ENCODE measurements at places on chromosomes 16 and 17.
A peak's percentile ranks its signal among the peaks of the same experiment; 100 is the strongest.

DNA sequence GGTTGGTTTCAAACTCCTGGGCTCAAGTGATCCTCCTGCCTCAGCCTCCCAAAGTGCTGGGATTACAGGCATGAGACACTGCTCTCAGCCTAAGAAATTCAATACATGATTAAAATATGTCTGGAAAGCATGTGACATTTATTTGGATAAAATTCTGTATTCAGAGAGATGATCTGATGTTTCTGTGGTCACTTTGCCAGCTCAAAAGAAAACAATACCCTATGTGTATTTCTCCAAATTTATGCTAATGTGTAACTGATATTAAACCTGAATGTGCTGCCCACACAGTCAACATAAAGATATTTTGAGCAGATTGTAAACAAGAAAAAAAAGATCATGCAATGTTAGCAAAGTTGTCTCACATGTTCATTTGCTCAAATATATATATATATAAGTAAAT is 16.7 kb downstream of the C17orf67 start:
- no peak for DNase-seq

GRCh38 chr16:106623-107324 is 28.7 kb downstream of the MPG start:
- peak; percentile 89 for DNase-seq

DNA sequence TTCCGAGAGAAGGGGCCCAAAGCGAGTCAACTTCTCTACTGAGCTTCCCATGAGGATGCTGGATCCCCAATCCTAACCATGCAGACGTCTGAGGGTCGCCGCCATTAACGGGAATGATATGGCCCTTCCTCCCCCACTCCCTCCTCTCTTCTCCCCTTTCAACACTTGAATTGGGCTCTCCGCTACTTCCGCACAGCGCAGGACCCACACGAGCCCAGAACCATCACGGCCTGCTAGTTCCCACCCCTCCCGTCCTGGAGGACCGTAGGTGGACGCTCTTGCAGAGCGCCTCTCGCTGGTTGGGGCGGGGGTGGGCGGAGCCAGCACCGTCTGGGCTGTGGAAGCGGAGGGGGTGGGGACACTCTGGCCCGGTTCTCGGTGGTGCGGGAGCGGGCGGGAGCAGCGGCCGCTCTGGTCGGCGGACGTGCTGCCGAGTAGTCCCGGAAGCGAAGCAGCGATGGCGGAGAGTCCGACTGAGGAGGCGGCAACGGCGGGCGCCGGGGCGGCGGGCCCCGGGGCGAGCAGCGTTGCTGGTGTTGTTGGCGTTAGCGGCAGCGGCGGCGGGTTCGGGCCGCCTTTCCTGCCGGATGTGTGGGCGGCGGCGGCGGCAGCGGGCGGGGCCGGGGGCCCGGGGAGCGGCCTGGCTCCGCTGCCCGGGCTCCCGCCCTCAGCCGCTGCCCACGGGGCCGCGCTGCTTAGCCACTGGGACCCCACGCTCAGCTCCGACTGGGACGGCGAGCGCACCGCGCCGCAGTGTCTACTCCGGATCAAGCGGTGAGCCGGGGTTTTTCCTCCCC is at the start of gene UBE2Z:
TSS of gene UBE2Z (plus strand) at position 361 of the 797 bp plus-strand sequence. CDS start at position 458, 97 bp downstream.
- peak; percentile 97 for DNase-seq

DNA sequence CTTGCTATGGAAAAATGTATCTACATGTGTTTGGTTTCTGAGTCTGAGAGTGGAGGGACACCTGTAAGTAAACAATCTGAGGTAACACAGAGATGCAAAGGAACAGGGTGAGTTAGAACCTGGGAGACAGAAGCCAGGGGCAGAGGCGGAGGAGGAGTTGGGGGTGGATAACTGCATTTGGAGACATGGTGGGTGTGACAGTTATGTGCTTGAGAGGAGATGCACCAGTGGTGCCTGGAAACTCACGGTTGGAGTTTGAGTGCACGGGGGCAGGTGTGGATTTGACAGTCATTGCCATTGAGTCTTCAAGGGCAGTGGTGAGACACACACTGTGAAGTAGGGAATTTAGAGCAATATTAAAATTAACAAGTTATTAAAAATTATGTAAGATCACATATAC is 6.5 kb downstream of the NUP93 start:
- no peak for DNase-seq

DNA sequence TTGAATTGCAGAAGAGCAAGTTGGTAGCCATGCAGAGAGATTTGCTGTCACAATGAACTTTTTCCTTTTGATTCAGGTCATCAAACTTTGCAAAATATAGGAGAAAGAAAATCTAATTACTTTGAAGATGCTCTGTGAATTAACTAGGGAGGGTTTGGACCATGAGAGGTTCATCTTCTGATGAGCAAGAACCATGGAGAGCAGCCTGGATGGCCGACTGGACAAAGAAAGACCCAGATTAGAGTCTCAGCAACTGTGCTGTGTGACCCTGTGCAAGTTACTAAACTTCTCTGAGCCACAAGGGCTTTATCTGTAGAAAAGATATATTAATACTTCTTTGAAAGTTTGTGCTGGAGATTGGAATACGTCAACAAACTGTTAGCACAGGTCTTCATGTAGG is 122.6 kb upstream of the ADAMTS18 start:
- DNase-seq, result no peak

DNA sequence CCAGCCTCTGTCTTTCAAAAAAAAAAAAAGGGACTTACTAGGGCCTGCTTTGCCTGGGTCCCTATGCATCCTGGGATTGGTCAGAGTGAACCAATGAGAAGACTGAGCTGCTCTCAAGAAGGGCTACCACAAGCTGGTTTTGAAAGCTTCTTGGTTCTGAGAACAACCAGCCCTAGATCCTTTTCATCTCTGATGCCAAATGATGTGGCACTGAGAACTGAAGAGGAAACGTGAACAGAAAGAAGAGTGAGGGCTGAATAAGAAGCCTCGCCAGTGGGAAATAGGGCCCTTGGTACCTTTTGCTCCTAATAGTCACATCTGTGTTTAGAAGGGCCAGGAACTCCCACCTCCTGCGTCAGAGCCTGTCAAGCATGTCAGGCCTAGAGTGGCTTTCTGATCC is 10.7 kb downstream of the TACO1 start:
- DNase-seq, result no peak

DNA sequence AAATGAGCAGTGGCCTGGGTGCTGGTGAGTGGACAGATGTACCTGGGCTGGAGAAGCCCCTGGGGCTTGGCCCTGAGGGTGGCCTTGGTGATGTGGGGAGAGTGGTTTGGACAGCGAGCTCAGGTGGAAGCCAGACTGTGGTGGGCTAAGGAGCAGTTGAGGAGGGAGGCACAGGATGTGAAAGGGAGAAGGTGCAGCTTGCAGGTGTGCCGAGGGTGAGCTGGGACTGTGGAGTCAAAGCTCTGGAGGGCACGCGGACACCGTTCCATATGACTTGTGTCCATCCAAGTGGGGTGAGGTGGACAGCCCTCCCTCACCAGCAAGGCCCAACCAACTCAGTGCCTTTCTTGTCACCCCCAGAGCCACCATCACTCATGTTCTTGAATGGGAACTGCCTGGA is 170.8 kb upstream of the ZNF267 start:
- no peak for DNase-seq

DNA sequence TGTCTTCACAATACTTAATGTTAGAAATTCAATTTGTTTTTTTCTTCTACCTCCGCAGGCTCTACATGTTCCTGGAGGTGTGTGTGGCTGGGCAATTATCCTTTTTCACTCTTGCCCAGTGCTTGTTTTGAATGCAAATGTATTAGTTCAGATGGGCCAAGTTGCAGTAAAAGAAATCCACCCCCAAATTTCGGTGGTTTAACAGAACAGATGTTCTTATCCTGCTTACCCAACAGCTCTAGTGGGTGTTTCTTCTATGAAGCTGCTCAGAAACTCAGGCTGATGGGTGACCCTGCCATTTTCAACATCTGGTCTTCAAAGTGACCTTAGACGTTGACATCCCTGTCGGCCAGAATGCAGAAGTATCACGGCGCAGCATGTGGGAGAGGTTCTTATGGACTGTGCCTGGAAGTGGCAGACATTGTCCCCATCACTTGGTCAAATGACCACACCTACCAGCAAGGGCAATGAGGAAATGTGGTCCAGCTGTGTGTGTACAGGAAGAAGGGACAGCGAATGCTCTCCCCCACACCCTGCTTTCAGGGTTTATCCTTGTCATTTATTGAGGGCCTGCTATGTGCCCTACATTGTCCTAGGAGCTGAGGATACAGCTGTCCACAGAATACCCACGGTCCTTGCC is 157.3 kb downstream of the CDH13 start:
- DNase-seq, result no peak

GRCh38 chr16:59385491-59385890 is 651.4 kb upstream of the GOT2 start:
- no peak for DNase-seq

DNA sequence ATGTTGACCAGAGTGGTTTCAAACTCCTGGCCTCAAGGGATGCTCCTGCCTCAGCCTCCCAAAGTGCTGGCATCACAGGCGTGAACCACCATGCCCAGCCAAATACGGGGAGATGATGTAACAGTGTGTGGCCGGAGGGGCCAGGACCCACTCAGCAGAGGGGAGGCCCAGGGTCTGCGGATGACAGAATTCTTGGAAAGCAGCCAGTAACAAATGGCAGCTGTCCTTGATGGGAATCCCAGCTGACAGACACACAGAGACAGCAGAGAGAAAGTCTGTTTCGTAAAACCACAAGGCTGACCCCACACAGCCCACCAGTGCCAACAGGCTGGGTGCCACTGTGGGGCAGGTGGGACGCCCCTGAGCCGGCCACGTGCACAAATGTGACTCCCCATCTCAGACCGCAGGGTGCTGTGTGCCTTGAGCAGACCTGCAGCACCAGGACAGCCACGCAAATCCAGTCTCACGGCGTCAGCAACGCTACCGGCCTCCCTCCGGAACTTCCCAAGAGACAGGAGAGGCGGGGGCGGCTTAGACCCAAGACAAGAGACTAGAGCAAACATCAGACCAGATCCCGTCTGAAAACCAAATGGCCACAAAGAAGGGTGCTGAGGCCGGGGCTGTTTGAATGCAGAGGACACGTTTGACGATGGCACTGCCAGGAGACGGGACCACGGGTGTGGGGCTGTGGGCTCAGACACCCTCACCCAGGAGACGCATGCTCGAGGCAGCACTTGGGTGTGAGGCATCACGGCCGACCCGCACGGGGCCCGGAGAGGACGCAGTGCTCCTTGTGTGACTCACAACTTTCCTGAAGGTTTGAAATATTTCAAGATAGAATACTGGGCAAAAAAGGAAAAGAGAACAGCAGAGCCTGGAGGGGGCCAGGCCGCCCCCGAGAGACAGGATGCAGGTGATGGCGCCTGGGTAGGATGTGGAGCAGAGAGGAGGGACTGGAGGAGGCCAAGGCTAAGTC is 24.6 kb downstream of the CTU2 start:
- DNase-seq, result no peak

- DNase-seq, result no peak
These were observed 24.8 kb upstream of the ENGASE start for GRCh38 chr17:79049821-79050220.

DNA sequence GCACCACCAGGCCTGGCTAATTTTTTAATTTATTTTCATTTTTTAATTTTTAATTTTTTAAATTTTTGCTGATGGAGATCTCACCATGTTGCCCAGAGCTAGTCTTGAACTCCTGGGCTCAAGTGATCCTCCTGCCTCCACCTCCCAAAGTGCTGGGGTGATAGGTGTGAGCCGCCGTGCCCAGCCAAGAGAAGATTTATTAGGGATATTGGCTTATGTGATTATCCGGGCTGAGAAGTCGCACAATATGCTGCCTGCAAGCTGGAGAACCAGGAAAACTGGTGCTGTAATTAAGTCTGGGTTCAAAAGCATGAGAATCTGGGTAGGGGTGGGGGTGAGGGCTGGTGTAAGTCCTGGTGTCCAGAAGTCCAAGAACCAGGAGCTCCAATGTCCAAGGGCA is 2.5 kb upstream of the C16orf90 start:
- no peak for DNase-seq

DNA sequence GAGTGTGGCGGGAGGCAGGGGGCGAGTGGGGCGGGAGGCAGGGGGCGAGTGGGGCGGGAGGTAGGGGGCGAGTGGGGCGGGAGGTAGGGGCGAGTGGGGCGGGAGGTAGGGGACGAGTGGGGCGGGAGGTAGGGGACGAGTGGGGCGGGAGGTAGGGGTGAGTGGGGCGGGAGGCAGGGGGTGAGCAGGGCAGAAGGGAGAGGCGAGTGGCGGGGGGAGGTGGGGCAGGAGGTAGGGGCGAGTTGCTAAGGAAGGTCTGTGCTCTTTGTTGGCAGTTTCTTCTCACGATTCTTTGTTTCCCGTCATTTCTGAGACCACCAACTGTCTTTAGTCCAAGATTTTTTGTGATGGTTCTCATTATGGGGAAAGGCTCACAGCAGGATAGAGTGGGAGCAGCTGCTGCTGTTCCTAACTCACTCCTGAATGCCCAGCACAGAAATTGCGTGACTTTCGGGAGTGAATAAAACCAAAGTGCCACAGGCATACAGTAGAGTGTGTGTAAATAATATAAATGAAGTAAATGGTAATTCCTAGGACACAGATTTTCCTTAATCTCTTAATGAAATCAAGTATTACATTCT is 44.7 kb downstream of the COG7 start:
- DNase-seq, result peak; percentile 49

- DNase-seq, result no peak
These were observed 701 bp downstream of the JMJD6 start for GRCh38 chr17:76725580-76726230.

GRCh38 chr17:51057534-51057933 is 63.1 kb downstream of the SPAG9 start:
- DNase-seq, result no peak

GRCh38 chr17:35022536-35023063 is 40.9 kb downstream of the RFFL start:
- DNase-seq, result no peak

- DNase-seq, result no peak
These were observed 43.6 kb upstream of the CCDC182 start for GRCh38 chr17:57788725-57789124.

GRCh38 chr16:87458424-87458915 is 34.4 kb downstream of the ZCCHC14 start:
- DNase-seq, result no peak

GRCh38 chr16:68744744-68745280 is 7.7 kb downstream of the CDH1 start:
- no peak for DNase-seq

GRCh38 chr17:81063106-81064093 is 28.4 kb downstream of the BAIAP2 start:
- DNase-seq, result no peak

- DNase-seq, result no peak
These were observed 40.2 kb downstream of the CPPED1 start for GRCh38 chr16:12763517-12763916.

GRCh38 chr16:82684256-82684655 is 57.5 kb downstream of the CDH13 start:
- no peak for DNase-seq

GRCh38 chr16:23852794-23853562 is 17.2 kb downstream of the PRKCB start:
- DNase-seq, result no peak

Measured in neural progenitor cell (in vitro differentiated cells).